NCI-H446 treated with DMSO at 0.1 percent for 48 hours (cell line): ENCODE measurements at places on chromosomes 2 and 18.
A peak's percentile ranks its signal among the peaks of the same experiment; 100 is the strongest.

- DNase-seq = no peak
These were observed 41.5 kb upstream of the DSC1 start for GRCh38 chr18:31204166-31204565.

DNA sequence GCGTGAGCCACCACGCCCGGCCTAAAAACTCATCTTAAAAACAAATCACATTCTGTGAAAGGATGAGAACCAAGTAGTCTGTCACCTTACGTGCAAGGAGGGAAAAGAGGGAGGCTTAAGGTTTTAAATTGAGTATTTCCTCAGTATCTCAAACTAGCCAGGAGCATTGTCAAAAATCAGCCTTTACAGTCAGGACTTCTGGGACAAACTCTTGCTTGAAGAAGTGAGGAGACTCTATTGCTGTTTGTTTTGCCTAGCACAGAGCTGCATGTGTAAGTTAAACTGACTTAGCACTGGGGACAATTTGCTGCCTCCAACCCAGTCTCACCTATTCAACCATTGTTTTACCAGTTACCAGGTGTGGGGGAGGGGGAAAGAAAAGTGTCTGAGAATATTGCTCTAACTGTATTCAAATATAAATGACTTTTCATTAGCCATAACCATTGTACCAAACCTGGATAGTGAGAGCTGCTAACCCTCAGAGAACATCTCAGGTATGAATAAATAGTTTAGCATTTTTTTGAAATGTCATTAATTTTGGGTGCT lies 3.6 kb downstream of the INO80D start:
- no peak for DNase-seq

DNA sequence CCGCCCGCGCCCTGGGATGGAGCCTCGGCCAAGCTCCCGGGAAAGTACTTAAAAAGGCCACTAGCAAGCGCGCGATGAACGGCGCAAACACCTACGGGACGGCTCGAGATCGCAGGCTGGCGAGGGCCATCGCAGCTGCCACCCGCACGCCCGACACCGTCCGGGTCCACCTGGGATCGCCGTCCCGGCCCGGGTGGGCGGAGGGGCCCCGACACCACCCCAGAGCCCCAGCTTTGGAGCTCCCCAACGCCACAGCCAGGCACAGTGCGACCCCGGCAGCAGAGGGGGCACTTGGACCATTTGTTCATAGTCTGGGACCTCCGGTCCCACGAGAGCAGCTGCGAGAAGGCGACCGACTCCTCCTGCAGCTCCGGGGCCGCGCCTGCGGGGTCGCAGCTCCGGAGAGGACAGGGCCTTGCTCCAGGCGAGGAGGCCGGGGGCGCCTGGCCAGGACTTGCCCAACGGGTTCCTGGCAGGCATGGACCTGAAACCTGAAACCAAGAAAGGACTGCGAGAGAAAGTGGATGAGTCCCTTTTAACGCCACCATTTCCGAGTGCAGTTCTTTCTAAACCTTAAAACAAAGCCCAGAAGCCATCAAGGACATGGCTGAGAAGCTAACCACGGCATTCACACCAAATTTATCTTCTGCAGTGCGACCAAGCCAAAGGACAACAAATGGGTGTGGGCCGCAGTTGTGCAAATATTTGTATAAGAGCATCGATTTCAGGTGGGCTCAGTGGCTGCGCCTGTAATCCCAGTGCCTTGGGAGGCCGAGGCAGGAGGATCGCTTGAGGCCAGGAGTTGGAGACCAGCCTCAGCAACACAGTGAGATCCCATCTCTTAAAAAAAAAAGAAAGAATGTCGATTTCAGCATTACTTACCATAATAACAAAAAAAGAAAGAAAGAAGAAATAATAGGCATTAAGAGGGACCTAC lies 54.0 kb upstream of the IMP4 start:
- DNase-seq = no peak

DNA sequence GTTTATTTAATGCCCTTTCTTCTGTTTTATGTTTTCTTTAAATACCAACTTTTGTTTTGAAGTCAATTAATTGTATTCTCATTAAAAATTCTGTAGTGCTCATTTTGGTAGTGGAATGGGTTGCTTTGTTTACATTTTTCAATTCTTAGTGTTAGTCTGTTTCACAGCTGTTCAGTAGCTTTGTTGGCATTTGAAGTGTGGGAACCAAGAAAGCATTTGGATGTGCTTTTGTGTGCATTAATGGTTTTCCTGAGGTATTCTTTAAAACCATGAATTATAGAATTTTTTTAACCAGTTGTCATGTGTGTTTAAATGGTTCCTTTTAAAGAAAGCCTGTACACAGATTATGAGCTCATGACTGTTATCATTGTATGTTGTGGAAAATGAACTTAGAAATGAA lies 19.7 kb downstream of the MIB1 start:
- DNase-seq = no peak

DNA sequence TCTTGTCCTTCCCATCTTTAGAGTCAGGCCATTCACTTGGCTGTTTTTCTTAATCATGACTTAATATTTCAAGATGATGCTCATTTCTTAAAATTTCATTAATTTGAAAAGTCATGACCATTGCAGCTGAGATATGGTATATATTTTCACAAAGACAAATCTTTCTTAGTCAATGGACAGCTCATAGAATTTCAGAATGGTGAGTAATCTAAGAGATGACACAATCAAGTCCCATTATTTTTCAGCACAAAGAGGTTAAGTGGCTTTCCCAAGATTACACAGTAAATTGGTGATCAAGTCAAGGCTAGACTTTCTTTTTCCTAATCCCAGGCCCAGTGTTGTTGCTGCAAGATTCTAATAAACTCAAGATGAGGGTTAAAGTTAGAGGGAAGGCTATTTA lies 34.4 kb upstream of the NT5C1B start:
- DNase-seq = no peak

DNA sequence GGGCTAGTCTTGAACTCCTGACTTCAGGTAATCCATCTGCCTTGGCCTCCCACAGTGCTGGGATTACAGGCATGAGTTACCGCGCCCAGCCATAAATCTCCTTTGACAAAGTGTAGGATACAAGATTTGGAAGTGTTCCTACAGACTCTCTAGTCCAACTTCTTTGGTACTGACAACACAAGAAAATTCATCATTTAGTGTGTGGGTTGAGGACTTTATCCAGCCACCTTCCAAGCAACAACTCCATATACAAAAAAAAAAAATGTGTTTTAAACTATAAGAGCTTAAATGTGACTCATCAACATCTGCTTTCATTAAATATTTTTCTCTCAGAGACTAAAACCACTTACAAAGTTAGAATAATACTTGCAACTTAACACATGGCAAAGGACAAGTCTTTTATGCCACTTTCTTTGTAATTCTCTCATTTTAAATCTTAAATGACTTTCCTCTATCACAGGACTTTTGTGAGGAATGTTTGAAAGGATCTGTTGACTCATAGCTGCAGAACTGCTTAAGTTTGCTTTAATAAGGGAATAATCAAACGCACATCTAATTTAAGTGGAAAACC lies 46.2 kb upstream of the ITGAV start:
- no peak for DNase-seq

DNA sequence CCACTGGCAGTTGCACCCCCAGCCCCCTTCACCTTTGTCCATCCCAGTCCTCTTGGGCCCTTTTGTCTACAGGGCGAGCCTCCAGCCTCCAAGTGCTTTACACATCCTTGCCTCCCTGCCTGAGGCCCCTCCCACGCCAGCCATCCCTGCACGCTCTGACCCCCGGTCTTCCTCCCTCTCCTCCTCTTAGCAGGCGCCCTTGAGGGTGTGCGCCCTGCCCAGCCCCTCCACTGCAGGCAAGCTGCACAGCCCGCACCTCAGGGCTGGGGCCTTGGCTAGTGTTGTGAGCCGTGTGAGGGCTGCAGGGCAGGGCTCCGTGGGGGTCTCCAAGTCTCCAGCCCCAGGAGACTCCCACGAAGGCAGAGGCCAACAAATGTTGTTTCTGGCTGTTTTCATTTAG lies 6.9 kb downstream of the BOK start:
- DNase-seq = no peak

GRCh38 chr2:13335862-13336535 lies 619.3 kb downstream of the TRIB2 start:
- no peak for DNase-seq

GRCh38 chr2:153005071-153005730 lies 286.8 kb downstream of the ARL6IP6 start:
- no peak for DNase-seq

GRCh38 chr18:52610451-52611115 lies 270.6 kb downstream of the DCC start:
- DNase-seq = peak; percentile 71

DNA sequence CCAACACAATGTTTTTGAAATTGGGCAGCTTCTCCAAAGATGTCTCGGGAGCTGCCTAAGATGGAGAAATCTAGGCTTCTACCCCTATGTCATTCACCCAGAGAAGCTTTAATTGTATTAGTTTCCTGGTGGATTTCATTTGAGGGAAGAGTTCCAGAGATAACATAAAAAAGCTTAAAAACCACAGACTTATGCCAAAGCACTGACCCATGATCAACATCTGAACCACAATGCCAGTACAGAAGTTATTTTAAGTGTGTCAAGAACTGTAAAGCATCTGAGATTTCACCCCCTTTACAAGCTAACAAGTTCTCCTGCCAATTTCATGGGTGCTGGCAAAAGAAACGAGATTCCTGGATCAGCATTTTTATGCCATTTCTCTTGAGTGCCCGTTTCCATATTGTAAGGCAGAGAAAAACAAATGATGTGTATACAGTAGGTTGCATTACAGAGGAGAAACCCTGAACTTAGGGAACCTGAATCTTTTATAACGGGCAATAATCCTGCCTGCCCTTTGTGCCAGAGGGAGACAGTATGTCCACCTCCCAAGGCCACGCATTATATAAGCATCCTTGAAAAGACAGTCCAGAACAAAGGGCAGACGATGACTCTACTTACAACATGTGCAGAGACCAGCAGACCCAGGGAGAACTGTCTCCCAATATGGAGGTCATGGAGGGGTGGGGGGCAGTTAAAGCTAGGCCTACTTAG lies 44.1 kb downstream of the MREG start:
- no peak for DNase-seq

- DNase-seq = no peak
These were observed 190.2 kb upstream of the GATA6 start for GRCh38 chr18:21979171-21979560.

GRCh38 chr2:54473851-54474250 lies 17.7 kb downstream of the SPTBN1 start:
- no peak for DNase-seq

DNA sequence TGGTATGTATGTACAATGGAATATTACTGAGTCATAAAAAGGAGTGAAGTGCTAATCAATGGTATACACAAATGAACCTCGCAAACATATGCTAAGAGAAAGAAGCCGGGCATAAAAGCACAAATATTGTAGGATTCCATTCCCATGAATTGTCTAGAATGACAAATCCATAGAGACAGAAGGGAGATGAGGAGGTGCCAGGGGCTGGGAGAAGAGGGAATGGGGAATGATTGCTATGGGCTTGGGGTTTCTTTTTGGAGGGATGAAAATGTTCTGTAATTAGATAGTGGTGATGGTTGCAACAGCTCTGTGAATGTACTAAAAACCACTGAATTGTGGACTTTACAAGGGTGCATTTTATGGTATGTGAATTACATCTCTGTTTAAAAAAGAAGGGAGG lies 73.5 kb downstream of the GLI2 start:
- no peak for DNase-seq

DNA sequence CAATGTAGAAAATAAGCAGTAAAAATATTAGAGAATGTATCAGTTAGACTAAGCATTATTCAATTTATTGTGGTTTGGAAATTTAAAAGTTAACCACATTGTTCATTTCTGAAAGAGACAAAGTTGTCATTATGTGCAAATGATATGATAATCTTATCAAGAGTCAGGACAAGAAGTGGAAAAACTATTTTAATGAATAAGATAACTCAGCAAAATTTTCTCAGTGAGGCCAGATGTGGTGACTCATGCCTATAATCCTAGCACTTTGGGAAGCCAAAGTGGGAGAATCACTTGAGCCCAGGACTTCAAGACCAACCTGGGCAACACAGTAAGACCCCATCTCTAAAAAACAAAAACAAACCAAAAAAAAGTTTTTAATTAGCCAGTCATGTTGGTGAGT lies 39.5 kb upstream of the CERS6 start:
- no peak for DNase-seq

DNA sequence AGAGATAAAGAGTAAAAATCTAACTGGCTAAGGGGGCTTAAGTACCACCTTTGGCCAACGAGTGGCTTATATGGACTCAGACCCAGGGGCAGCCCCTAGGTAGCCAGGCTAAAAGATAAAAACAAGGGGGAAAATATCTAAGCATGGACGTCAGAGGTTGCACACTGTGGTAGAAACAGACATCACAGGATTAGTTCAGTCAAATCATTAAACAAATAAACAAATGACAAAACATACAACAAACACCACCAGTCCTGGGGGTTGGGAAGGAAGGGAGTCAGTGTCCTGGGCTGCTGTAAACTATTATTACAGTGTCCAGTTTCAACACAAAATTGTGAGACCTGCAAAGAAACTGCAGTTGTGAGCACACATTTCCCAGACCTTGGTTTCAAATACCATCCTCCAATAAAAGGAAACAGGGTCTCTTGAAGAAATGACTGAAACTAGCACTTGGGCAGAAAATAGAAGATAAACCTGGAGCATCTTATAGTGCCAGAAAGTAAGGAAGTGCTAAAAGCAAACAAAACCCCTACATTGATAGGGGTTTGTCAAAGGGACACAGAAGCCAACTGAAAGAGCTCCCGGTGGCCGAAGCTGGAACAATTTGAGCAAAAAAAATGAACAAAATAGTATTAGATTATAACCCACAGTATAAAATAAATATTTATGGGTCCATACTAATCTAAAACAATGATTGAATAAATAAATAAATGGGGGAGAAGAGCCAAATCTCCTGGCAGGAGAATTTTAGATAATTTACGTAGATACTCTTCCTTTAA lies 154.8 kb upstream of the KLF7 start:
- DNase-seq = no peak

DNA sequence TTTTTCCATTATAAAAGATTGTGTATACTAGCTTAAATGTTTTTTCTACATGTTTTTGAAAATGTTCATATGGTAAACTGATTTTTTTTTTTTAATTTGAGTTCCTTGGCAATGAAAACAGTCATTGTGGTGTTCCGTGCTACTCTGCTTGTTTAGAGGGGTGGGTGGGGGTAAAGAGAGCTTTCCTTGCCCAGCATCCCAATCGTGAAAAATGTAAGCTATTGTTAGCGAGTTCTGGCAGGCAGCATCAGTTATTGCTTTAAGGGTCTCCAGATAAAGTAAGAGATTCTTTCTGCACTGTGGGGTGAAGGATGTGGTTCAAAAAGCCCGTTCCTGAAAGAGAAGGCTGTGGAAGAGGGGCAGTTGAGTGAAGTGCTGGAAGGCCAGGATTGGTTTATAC lies 118.4 kb downstream of the TANC1 start:
- no peak for DNase-seq

DNA sequence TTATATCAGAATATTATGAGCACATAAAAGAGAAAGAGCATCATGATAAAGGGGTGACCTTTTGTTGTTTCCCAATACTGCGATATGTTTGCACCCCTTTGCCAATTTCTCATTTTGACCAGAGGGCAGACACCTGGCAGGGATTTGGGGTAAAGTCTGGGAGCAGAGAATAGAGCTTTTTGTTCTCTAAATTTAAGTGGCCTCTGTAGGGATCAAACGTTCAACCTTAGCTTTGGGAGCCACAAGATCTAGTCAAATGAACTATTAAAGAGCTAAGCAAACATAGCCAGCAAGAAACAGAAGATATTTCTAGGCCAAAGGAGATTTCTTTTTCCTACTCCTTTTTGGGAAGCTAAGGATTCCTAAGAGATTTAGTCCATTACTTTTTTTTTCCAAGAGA lies 1.1 kb upstream of the MSTN start:
- no peak for DNase-seq

- DNase-seq = no peak
These were observed 18.7 kb downstream of the FHOD3 start for GRCh38 chr18:36316246-36316645.

- no peak for DNase-seq
These were observed 19.7 kb downstream of the RASGRP3 start for GRCh38 chr2:33496150-33496549.
